ENCODE measurements at places on chromosomes 16 and 17. TPM values are rescaled to one million over a fixed set of nuclear protein-coding genes. Genes with fewer than 3 reads are reported as not detected.
A peak's percentile ranks its signal among the peaks of the same experiment; 100 is the strongest.

ORC6 gene
- 33.3 TPM for total RNA-seq

ABAT gene
- total RNA-seq = 3.5 TPM

IQCK gene
- total RNA-seq = 15.3 TPM

PRSS27 gene
- total RNA-seq = 1.1 TPM

SIRT7 gene
- total RNA-seq = 10.0 TPM

ZFP90 gene
- 16.3 TPM for total RNA-seq

ANTKMT gene
- 18.0 TPM for total RNA-seq

CCT6B gene
- total RNA-seq = 0.78 TPM

KRT27 gene
- total RNA-seq = not detected

MYH2 gene
- not detected for total RNA-seq

GRCh38 chr17:74610108-74610507 is 13.4 kb downstream of the CD300E start:
- DNase-seq = no peak

DNA sequence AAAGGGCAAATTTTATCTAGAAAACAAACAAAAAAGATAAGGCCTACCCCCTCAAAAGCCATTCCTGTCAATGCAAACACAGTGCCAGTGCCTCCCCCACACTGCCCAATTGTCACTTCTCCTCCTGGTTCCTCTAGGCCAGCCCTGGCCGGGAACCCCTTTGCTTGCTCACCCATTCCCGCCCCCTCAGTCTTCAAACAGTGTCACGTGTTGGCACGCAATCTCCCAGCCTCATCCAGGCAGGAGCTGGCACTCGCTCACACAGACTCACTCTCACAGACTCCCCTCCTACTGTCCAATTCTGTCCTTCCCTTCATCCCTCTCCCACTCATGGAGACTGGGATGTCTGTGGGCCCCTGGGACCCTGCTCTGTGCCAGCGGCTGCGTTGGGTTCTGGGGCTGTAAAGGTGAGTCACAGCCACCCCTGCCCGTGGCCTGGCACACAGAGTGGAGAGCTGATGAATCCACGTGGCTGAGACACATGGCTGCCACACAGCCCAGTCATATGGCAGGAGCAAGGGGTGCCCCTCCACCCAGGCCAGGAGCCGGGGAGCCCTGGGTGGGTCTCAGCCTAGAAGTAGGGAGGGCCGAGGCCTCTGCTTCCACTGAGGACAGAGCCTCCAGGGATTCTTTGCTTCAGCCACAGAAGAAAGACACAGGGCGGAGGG is 54.8 kb downstream of the VAC14 start:
- DNase-seq = peak; percentile 88

DNA sequence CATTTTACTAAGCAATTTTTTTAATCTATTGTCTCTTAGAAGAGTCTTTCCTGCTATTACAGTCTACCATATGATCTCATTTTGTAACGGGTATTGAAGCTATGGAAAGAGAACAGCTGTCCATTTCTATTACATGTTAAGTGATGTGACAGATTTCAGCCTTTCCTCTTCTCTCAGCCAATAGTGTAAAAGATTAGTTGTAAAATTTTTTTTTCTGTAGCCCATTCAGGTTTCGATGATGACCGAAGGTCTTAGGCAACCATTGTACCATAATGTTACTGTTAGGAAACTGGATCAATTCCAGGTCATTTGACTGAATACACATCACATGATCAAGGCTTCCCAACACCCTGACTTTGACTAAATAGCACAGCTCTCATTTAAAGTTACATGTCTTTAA is 147.6 kb upstream of the HLF start:
- DNase-seq = no peak

- no peak for DNase-seq
Observed at GRCh38 chr16:79420493-79420892, 180.0 kb downstream of the MAF start.

DNA sequence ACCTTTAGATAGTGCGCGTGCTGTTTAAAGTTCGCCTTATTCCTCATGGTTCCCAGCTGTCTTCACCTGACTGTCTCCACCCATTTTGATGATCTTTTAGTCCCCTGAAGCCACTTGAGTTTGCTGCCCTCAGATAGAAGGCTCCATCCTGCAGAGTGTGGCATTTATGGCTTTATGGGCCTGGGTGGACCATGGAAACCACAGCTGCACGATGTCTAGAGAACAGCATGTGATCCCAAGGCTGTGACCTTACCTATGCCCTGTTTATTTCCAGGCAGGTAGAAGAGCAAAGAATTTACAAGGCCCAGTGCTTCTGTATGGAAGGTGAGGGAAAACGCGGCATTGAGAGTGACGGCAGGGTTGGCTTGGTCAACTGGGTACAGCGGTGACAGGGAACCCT is 356.9 kb downstream of the SLC39A11 start:
- no peak for DNase-seq

- no peak for DNase-seq
Observed at GRCh38 chr16:56945847-56946527, 14.0 kb downstream of the HERPUD1 start.

GRCh38 chr17:39485555-39485954 is 24.3 kb downstream of the CDK12 start:
- DNase-seq = peak; percentile 85

DNA sequence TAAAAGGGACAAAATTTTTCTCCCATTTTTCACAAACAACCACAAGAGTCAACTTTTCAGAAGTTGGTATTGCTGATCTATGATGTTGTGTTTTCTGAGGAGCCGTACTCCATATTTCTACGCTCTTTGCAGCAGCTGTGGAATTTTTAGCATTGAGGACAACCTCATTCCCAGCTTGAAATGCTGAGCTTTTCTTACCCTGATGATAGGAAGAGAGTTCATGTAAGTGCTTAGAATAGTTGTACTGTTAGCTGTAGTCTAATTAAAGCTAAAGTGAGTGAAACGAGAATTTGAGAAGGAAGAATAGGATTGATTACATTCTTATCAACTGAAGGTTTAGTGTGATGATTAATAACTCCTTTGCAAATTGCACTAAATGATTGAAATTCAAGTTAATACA is 72.3 kb downstream of the NF1 start:
- no peak for DNase-seq

DNA sequence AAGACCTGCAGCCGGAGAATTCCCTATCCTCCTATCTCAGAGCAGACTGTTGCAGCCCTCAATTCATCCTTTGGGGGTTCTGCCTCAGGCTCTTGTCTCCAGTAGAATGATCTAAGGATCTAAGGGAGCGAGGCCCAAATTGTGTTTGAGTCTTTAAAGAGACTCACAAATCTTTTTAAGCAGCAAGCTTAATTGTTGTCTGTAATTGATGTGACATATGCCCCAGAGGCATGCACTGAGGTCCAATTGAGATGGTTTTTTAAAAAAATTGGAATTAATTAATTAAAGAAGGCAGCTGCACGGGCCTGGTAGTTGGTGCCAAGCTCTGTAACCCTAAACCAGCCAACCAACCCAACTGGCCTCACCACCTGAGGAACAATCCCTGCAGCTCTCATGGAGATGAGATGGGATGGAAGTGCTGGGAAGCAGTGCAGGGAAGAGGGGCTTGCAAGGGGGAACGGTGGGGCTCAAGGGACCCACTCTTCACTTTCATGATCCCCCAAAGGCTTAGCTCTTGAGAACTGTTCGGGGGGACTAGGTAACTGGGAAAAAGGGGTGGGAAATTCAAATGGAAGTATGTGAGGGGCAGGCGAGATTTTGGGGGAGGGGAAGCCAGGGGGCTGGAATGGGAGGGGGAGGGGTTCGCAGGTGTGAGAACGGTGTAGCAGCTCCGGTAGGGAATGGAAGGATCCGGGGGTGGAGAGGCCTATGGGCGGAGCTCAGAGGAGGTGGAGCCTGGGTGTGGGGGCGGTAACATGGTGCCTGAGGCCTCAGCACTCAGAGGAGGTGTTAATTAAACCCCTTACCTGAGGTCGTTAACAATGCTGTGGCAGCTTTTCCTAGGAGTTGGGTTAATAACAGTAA is 9.2 kb upstream of the ZNF652 start:
- no peak for DNase-seq

DNA sequence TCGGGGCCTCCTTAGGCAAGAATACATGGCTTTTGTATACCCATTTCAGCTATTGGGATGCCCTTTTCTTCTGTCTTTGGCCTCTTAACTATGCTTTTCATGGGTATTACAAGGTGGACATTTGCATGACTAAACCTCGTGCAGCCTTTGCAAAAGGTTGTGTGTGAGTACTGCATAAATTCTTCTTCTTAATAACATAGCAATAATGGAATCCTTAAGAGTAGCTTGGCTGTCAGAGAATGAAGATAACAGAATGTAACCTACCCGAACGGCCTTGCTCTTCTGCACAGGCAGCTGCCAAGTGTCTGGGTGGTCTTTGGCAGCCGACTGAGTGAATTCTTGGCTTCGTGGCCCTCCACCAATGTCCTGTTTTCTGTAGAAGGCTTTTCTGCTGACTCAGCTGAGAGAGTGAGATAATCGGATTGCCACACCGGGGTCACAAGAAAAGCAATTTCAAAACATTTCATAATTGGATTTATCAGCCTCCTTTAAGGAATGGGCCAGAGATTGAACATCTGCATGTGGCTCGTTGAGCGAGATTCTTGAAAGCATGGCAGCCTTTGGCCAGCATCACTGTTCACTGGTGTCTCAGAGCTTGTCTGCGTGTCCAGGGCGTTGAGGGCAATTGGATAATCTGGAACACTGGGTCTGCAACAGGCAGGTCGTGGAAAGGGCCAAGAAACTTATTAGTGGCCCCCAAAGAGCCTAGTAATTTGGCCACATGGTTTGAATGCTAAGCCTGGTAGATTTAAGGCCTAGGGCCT is 13.4 kb downstream of the IRF8 start:
- DNase-seq = no peak

DNA sequence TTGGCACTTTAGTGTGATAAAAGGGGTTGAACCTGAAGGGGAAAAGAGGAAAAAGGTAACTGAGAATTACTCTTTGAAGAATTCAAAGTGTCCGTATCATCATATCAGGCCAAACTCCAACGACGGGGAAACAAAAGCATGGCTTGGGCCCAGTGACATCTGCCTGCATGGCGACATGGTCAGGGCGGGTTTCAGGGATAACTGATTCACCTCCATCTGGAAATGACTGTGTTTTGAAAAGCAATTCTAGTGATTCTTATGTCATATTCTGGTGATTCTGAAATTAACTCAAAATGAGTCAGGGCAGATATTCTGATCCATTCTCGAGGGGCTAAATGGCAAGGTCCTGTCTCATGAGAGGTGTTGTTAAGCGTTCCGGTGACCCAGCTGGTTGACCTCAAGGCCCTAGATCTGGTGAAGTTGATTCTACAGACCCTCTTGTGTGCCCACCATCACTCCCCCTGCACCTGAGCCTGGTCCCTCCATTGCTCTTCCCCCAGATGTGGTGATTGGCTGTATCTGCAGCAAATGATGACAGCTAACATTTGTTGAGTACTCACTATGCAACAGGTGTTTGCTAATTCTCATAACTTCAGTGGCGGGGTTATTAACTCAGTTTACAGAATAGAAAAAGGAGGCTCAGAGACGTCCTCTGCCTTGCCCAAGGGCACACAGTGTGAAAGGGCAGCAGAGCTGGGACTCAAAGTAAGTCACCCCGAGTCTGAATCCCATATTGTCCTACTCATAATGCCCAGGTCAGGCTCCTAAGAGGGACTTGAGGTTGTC is 251.8 kb downstream of the MAF start:
- no peak for DNase-seq

- DNase-seq = no peak
Observed at GRCh38 chr16:68802190-68802589, 41.1 kb upstream of the TANGO6 start.

All from RPMI7951 (cell line).